ENCODE measurements at places on chromosomes 7 and 10.

DNA sequence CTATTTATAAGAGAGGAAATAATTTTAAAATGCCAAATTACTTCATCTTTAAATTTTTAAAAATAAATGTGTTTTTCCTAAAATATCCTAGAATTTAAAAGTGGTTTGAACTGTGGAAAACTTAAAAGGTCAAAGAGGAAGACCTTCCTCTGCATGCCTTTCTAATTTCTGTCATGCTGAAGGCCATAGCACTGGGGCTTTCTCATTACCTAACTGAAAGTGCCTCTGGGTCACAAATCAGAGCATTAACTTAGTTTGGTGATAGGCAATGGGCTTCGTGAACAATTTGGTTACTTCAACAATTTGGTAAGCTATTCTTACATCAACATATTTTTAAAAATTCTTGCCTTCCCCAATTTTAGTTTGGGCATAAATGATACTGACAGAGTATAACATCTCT is 100.2 kb upstream of the SAMD8 start:
- DNase-seq, result no peak

DNA sequence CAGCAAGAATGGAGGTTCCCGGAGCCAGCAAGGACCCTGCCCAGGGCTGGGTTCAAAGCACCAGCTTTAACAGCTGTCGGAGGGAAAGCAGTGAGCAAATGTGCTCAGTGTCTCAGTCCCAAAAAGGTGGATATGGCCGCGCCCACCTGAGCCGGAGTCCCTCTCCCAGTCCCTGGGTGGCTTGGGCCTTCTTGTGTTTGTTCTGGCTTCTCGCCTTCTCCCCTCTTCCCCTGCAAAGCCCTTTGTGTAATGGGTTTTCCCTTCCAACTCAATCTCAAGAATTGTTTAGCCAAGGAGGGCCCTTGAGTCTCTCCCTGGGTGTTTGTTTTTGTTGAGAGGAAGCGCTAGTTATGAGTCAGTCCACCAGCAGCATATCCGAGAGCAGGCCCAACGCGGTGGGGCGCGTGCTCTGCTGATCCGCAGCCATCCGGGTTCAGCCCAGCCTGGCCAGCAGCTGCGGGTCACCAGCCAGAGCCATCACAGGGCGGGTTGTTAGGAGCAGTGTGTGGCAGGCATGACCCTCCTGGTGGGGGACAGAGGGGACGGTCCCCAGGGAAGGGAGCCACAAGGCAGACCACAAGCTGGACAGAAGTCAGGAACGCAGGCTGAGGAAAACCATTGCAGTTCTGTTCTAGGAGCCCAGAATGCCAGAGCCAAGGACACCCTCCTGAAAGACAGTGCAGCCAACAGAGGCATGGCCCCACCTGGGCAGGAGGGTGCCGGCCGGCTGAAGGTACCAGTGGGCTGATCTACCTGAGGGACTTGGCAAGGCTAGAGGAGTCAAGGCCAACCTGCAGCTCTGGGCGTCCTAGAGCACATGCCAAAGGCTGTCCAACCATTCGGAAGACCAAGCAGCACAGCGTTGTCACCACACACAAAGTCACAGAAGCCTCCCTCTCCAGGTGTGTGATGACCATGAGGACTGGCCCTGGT is 21.3 kb downstream of the CALML3 start:
- no peak for DNase-seq

- no peak for DNase-seq
Measured at GRCh38 chr7:14950013-14950412, 47.5 kb upstream of the DGKB start.

DNA sequence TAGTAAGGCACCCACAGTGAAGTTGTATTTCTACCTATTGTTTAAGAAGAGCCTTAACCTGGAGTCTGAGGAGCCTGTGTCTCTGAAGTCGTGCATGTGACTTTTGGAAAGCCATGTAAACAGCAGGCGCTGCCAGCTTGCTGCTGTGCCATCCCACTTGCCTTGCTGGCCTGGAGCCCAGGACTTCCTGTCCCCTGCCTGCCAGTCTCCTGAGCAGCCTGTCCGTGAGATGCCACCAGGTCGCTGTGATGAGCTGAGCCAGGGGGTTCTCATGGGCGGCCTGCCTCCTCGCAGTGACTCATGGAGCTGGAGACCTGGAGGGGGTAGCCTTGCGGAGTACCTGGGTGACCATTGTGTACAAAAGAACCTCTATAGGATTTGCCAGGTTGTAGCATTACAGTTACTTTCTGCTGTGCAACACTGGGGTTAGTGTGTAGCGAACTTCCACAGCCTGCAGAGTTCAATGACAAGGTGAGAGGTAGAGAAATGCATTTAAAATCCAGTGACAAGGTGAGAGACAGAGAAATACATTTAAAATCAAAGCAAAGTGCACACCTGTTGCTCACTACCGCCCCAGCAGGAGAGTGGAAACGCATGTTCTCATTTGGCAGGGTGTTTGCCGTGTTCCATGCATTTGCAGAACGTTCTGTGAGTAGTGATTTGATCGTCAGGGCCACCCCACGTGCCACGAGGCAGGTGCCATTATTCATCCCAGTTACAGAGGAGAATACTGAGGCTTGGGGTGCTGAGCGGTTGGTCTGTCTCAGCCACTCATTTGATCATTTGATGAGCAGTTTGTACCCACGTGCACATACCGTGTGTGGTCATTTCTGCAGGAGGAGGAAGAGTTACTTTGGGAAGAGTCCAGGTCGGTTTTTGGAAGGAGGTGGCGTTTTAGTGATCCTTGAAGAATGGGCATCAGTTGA is 36.6 kb upstream of the BHLHA15 start:
- no peak for DNase-seq

DNA sequence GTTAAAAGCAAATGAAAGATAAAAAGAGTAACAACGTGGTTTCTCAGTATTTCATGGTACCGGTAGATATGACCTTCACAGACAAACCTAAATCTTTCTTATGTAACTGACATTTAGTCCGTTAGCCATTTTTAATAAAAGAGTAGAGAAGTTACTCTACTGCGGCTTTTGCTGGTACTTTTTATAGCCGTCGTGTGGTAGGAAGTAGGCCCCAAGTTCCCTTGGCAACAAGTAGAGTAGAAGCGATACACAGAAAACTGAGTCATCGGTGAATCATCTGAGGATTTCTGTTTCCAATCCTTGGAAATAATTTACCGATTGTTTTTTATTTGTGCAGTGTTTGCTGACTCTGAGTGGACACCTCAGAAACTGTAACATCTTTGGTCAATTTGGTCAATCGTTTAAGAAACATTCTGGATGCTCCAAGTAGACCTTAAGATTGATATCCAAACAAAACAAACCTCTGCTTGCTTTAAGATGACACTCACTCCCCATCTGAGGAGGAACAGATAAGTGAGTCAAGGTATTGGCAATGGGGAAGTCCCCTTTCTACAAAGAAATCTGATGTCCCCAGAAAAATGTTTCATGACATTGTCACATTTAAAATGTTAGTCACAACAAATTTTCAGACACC is 63.9 kb upstream of the AHR start:
- peak; percentile 72 for DNase-seq

DNA sequence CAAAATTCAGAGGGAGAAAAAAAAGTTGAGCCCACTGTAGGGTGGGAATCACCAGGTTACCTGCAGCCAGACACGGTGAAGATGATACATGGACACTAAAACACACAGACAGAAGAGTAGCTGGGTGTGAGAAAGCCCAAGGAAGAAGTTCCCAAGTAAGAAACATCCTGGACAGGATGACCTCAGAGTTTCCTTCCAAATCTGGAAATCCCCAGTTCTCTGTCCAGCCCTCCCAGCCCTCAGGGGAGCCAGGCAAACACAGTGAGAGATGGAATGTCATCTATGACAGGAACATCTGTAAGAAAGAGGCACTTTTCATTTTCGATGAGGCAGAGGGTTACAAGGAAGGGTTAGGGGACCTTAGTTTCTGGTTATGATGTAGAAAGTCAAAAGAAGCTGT is 125.1 kb upstream of the LYZL1 start:
- no peak for DNase-seq

DNA sequence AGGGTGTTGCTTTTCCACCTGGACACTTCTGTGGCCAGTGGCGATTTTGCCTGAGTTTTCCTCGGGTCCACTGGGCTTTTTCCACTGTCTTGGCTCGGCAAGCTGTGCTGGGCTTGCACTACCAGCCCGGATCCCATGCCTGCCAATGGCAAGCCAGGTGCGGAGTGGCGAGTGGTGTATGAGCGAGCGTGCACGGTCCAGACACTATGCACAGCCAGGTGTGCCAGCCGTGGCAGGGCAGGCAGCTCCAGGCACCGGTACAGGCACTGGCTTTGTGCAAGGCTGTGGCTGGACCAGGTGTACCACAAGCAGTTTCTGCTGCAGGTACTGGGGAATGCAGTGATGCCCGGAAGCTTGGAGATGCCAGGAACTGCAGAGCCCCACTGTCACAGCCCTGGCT is 22.1 kb downstream of the INPP5F start:
- no peak for DNase-seq

DNA sequence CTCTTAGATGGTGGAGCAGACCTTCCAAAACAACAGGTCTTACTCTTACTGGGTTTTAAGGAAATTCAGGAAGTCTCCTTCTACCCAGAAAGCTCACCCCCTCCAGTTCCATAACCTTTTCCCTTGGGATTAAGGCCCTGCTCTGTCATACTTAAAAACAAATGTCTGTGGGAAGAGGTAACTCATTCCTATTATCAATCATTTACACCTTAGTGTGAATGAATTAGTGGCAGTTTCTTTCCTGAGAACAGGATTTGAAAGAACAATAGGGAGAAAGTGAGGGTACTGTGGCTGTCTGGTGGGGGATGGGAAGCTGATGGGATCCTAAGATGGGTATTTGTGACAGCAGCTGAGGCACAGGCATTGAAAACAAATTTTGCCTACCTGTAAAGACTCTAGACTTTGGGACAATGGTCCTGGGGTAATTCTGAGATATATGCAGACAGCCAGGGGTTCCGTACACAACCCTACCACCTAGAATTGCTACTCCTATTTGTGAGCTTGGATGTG is 22.2 kb upstream of the PDLIM1 start:
- DNase-seq, result no peak

DNA sequence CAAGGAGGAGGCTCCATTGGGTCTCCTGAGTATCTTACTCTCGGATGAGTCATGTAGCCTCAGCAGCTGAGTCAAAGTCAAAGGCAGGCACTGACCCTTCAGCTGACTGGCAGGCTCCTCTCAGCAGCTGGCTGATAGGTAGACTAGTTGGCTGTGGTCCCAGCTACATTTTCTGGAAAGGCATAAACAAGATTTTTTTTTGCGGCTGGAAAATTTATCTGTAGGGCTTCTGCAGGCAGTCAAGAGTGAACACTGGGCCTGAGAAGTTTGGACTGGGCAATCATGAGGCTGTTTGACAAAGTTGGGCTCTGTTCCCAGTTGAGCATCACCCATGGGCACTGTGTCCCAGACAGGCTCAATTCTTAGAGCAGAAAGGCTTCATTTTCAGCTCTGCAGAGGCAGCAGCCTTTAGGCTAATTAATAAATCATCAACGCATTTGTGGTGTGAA is 796.2 kb downstream of the CCSER2 start:
- DNase-seq, result no peak

DNA sequence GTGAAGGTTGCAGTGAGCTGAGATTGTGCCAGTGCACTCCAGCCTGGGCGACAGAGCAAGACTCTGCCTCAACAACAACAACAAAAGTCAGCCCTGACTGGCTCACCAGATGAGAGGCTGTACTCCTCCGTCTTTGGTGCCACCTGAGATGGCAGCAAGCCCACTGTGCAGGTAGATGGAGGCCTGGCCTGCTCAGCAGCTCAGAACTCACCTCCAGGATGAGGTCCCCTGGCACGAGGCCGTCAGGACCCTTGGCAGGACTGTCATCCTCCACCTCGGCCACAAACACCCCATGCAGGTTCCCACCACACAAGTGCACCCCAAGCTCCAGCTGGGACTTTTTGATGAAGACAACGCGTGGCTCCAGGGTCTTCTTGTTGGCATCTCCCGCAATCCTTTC is 117.2 kb downstream of the DLG5 start:
- DNase-seq, result no peak

- DNase-seq, result no peak
Measured at GRCh38 chr10:110241407-110241806, 34.0 kb downstream of the MXI1 start.

GRCh38 chr7:23196306-23196705 is 14.5 kb downstream of the NUP42 start:
- no peak for DNase-seq

DNA sequence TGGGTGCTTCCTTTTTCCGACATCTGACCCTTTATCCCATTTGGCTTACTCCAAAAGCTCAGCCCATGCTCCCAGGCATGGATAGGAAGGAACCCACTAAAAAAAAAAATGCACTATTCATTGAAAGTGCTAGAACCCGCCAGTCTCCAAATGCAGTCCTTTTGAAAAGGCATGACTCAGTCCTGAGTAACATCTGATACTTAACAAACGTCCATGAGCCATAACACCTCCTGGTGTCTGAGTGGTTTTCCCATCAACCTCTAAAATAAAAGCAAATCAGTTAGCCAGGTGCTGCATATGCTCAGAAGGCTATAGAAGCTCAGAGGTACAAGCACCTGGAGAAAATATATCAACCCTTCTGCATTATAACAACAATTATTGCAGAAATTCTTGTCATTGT is 45.0 kb upstream of the CACUL1 start:
- no peak for DNase-seq
